ENCODE measurements at places on chromosomes 3 and 15.
A peak's percentile ranks its signal among the peaks of the same experiment; 100 is the strongest.

DNA sequence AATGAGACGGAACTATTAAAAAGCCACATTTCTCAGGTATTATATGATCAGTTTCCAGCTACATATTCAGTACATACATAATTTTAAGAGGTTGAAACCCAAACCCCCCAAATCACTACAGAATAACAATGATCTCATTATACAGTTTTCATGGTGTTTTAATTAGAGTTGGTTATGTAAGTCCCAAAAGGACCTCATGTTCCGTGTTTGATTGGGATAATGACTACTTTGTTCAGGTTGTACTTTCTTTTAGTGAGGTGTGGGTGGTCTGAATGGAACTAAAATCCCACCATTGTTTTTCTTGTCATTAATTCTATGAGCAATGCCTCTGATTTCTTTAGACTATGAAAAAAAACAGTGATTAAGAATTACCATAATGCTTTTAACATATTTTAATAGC is 905.6 kb downstream of the NAALADL2 start:
- no peak for DNase-seq

DNA sequence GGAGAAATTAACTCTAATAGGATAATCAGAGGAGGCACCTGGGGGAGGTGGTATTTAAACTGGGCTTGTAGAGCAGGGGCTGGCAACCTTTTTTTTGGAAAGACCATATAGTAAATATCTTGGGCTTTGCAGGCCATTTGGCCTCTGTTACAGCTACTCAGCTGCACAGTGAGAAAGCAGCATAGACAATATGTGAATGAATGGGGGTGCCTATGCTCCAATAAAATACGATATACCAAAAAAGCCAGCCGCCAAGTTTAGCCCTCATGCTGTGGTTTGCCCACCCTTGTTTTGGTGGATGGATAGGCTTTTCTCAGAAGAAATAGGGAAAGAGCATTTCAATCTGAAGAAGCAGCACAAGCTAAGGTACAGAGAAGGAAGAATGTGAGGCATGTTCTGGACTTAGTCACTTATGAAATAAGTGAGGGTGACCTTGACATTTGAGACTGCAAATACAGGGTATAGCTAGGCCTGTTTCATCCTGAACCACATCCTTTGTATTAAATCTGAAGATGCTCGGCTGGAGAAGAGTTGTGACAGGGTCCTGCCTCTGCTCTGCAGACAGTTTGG is 131.0 kb upstream of the NR2E3 start:
- DNase-seq: no peak

DNA sequence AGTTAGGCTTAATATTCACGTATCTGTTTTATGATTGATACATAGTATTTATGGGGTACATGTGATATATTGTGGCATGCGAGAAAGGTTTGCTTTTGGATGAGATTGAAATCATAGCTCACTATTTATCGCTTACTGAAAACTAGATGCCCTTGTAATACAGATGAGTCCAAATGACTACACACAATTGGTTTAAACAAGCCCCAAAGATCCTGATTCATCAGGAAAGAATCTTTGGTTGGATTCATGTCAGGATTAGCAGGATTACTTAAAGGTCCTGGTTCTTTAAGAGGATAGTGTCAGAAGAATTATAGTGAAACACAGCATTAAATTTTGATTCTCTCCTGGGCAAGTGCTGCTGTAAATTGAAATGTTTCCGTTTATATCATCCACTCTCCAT is 18.6 kb upstream of the AADAC start:
- peak; percentile 41 for DNase-seq

GRCh38 chr3:139456386-139456785 is 19.9 kb downstream of the RBP2 start:
- no peak for DNase-seq

GRCh38 chr3:47669026-47669749 is 90.5 kb upstream of the CSPG5 start:
- peak; percentile 28 for DNase-seq

GRCh38 chr3:49006408-49007067 is 653 bp upstream of the WDR6 start:
- DNase-seq: peak; percentile 45

- no peak for DNase-seq
Measured at GRCh38 chr3:141457624-141458236, 29.1 kb upstream of the RASA2 start.

DNA sequence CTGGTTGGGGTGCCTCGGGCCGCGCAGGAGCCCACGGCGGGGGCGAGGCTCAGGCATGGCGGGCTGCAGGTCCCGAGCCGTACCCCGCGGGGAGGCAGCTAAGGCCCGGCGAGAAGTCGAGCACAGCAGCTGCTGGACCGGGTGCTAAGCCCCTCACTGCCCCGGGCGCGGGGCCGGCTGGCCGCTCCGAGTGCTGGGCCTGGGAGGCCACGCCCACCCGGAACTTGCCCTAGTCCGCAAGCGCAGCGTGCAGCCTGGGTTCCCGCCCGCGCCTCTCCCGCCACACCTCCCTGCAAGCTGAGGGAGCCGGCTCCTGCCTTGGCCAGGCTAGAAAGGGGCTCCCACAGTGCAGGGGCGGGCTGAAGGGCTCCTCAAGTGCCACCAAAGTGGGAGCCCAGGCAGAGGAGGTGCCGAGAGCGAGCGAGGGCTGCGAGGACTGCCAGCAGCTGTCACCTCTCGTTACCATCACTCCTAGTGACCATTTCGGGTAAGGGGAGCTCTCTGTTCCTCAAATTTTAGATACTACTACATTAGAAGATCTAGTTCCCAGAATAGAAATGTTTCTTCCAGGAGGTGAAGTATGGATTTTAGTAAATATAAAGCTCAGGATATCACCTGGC is 417.0 kb upstream of the AGTR1 start:
- no peak for DNase-seq

GRCh38 chr3:168273917-168274316 is 178.2 kb upstream of the GOLIM4 start:
- DNase-seq: no peak

DNA sequence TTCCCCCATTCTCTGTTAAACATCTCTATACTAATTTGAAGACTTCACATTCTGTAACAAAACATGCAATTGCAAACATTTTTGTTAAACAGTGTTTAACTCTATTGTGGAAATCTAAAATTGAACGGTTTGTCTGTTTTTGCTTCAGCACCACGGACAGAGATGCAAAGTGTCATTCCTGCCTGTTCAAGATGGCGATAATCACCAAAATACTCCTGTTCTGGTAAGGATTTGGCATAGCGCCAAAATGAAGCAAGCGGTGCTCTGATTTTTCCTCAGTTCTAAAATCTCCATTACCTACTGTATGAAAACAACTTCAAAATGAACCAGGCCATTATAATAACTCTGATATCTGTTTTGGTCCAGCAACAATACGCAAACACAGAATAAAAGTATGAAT is 129.7 kb upstream of the TUSC7 start:
- DNase-seq: peak; percentile 3

Measured in AG08396 (cell line).